ENCODE measurements at places on chromosomes 5 and 9. TPM values are rescaled to one million over a fixed set of nuclear protein-coding genes. Genes with fewer than 3 reads are reported as not detected.

FBLL1 gene
- total RNA-seq, result not detected

GMCL2 gene
- total RNA-seq, result not detected

FGF1 gene
- total RNA-seq, result not detected

DNA sequence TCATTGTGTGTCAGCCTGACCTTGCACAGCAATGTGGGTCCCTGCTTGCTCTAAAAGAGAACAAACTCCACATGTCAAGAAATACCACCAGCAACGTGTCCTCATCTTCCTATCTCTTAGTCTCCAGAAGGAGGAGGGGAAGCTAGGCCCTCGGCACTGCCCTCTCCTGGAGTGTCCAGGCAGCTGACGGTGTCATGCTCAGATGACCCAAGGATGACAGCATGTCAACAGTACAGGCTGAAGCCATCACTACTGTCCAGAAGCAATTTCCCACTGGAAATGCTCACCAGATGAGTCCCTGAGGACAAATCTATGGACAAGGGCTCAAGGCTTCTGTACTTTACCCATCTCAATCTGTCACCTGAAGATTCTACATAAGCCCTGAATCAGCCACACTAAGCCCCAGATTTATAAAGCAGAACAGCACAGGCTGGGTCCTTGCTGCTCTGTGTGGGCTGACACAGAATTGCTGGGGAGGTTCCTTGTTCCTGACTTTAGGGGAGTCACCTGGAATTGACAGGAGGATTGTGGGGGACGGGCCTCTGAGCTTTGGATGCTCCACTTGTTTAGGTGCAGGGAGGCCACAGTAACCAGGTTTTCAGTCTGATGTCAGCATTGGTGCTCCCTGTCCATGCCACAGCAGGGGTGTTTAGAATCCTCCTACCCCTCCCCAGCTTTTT, 210.2 kb downstream of the DAB2IP start:
- H3K4me3 ChIP-seq, result no peak overlapping the region
- no peaks in the 10 kb centered on the region for H3K36me3 ChIP-seq
- peak; percentile 42 for DNase-seq
- H3K4me1 ChIP-seq, result peaks cover 11% of the 10 kb centered on the region

DNA sequence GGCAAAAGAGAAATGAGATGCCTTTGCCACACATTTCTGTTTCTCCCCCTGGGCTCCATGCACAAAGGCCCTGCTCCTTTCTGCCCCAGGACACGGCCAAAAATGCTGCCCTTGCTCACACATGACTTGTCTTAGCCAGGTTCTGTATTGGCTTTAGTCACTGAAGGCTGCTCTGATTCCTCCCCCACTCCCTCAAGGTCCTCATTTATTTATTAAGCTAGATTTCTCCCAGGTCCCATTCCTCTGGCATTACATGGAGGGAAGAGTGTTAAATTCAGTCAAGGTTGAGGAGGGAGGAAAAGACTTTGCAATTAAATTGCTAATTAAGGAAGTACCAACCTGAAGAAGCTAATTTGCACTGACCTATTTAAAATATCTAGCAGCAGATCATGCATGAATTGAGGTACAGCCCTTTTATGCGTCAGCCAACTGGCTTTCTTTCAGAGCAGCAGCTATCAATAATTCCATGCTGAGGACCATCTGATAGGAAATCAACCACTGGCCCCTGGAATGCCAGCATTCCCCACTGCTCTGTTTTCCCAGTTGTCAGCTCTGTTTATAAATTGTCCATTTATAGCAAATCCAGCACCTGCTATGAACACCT, 81.2 kb upstream of the MAP3K1 start:
- H3K36me3 ChIP-seq, result no peaks in the 10 kb centered on the region
- peaks cover 9% of the 10 kb centered on the region for H3K4me1 ChIP-seq
- H3K4me3 ChIP-seq, result no peak overlapping the region
- peak; percentile 26 for DNase-seq
- no peaks in the 10 kb centered on the region for H3K27me3 ChIP-seq

- H3K27ac ChIP-seq, result no peak overlapping the region
- no peaks in the 10 kb centered on the region for H3K4me1 ChIP-seq
- no peaks in the 10 kb centered on the region for H3K36me3 ChIP-seq
- no peak for DNase-seq
Measured at GRCh38 chr5:1929108-1929991, 46.6 kb upstream of the IRX4 start.

- no peaks in the 10 kb centered on the region for H3K36me3 ChIP-seq
- no peak overlapping the region for H3K4me3 ChIP-seq
- H3K4me1 ChIP-seq, result no peaks in the 10 kb centered on the region
- DNase-seq, result peak; percentile 17
- no peaks in the 10 kb centered on the region for H3K27me3 ChIP-seq
- no peak overlapping the region for H3K27ac ChIP-seq
Measured at GRCh38 chr5:90135779-90136378, 273.7 kb downstream of the CETN3 start.

GRCh38 chr5:76245590-76245989, 157.5 kb upstream of the IQGAP2 start:
- no peaks in the 10 kb centered on the region for H3K27me3 ChIP-seq
- H3K4me3 ChIP-seq, result no peak overlapping the region
- no peaks in the 10 kb centered on the region for H3K4me1 ChIP-seq
- DNase-seq, result no peak

DNA sequence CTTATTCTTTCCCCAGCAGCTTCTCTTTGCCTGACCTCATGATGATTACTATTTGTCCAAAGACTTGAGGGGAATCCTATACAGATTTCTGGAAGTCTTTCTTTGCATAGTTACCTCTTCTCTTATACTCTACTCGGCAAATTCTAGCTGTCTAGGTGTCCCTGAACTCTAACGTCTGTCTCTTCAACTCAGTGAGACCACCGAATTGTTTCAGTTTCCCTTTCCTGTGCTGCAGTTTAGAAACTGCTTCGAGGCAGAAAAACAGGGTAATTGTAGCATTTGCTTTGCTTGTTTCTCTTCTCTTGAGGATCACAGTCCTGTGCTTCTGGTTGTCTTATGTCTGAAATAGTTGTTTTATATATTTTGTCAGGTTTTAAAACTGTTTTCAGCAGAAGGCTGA, 14.8 kb downstream of the LVRN start:
- no peaks in the 10 kb centered on the region for H3K36me3 ChIP-seq
- H3K27me3 ChIP-seq, result no peaks in the 10 kb centered on the region
- H3K27ac ChIP-seq, result no peak overlapping the region
- H3K4me3 ChIP-seq, result no peak overlapping the region
- H3K4me1 ChIP-seq, result peaks cover 12% of the 10 kb centered on the region
- no peak for DNase-seq

DNA sequence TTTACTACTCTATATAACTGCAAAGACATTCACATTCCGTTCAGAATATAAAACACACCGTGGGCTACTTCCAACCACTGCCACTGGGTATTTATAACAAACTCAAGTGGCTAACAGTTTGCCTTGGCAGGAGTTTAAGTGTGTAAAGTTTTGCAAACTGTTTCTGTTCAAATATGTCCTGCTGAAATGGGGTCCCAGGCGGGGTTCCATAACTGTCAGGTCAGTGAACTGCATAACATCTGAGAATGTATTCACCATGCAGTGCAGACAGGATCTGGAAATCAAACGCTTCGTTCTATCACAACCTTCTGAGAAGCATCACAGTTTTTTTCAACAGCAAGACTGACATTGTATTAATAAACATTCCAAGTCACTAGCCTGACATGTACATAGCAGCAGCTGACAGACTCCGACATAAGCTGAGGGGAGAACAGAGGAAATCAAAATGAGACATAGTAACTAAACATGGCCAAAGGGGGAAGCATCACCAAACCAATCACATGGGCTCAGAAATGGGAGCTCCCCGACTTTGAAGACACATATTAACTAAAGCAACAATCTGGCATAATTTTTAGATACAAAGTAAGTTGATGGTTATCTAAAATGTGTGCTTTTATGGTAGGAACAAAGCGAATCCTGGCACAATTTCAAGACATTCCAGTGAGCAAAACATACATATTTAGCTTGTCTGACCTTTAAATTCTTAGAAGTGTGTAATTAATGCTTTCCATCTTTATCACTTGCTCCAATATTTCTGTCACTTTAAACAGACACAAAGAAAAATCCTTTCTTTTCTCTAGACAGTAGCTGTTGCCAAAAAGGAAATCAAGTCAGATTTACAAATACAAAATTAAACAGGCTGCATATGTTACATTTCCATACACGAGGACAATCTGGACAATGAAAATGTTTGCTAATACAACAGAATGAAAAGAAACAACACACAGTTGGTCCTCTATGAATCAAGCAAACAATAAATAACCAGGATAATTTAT, 156.8 kb downstream of the MAPKAP1 start:
- no peak overlapping the region for H3K4me3 ChIP-seq
- H3K27ac ChIP-seq, result no peak overlapping the region
- DNase-seq, result no peak
- H3K4me1 ChIP-seq, result peaks cover 12% of the 10 kb centered on the region

DNA sequence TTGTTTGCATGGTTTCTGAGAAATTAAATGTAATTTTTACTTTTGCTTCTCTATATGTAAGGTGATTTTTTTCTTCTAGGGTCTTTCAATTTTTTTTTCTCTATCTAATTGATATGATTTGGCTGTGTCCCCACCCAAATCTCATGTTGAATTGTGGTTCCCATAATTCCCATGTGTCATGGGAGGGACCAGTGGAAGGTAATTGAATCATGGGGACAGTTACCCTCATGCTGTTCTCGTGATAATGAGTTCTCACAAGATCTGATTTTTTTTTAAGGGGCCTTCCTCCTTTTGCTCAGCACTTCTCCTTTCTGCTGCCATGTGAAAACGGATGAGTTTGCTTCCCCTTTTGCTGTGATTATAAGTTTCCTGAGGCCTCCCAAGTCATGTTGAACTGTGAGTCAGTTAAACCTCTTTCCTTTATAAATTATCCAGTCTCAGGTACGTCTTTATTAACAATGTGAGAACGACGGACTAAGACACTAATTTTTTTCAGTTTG, 150.8 kb downstream of the MTRR start:
- H3K27ac ChIP-seq, result no peak overlapping the region
- DNase-seq, result no peak
- no peaks in the 10 kb centered on the region for H3K4me1 ChIP-seq
- H3K36me3 ChIP-seq, result no peaks in the 10 kb centered on the region

- DNase-seq, result no peak
- no peak overlapping the region for H3K27ac ChIP-seq
- no peaks in the 10 kb centered on the region for H3K4me1 ChIP-seq
- H3K4me3 ChIP-seq, result no peak overlapping the region
- no peaks in the 10 kb centered on the region for H3K27me3 ChIP-seq
Measured at GRCh38 chr5:94057655-94058054, 316.3 kb upstream of the POU5F2 start.

- H3K4me3 ChIP-seq, result no peak overlapping the region
- no peak overlapping the region for H3K27ac ChIP-seq
- H3K4me1 ChIP-seq, result peaks cover 11% of the 10 kb centered on the region
- no peaks in the 10 kb centered on the region for H3K36me3 ChIP-seq
- DNase-seq, result no peak
Measured at GRCh38 chr9:117488659-117489058, 73.8 kb upstream of the ASTN2 start.

DNA sequence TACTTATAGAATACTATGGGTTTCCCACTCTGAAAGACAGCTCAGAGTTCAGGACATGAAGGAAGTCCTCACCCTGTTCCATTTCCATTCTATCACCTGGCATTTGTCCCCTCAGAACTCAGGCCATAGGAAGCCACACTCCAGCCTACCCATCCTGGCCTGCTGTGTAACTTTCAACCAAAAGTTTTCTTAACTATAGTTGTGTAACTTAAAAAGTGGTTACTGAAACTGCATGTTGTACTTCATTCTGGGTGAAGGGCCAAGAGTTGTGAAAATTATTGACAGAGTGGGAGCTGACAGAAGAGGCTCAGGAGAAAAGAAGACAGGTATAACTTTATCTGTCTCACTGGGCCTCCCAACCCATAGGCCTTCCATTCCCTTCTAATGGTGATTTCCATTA, 212.5 kb downstream of the RAB3C start:
- H3K4me3 ChIP-seq, result no peak overlapping the region
- H3K27ac ChIP-seq, result no peak overlapping the region
- H3K36me3 ChIP-seq, result no peaks in the 10 kb centered on the region
- no peak for DNase-seq
- no peaks in the 10 kb centered on the region for H3K27me3 ChIP-seq
- no peaks in the 10 kb centered on the region for H3K4me1 ChIP-seq

GRCh38 chr5:68333649-68334552, 118.3 kb downstream of the PIK3R1 start:
- H3K27me3 ChIP-seq, result no peaks in the 10 kb centered on the region
- no peaks in the 10 kb centered on the region for H3K36me3 ChIP-seq
- H3K4me1 ChIP-seq, result peaks cover 3% of the 10 kb centered on the region
- peak overlapping the region; percentile 22 for H3K27ac ChIP-seq
- no peak overlapping the region for H3K4me3 ChIP-seq
- DNase-seq, result peak; percentile 21

- H3K27me3 ChIP-seq, result no peaks in the 10 kb centered on the region
- H3K4me3 ChIP-seq, result no peak overlapping the region
- H3K36me3 ChIP-seq, result no peaks in the 10 kb centered on the region
- no peak overlapping the region for H3K27ac ChIP-seq
- H3K4me1 ChIP-seq, result no peaks in the 10 kb centered on the region
Measured at GRCh38 chr9:29714860-29715259, 2141.6 kb upstream of the C9orf72 start.
